Anterior cingulate cortex (tissue), 58 donors: ENCODE measurements at places on chromosomes 2 and 18.

GRCh38 chr2:26671691-26672090, 20.8 kb upstream of the KCNK3 start:
- no peak for DNase-seq

DNA sequence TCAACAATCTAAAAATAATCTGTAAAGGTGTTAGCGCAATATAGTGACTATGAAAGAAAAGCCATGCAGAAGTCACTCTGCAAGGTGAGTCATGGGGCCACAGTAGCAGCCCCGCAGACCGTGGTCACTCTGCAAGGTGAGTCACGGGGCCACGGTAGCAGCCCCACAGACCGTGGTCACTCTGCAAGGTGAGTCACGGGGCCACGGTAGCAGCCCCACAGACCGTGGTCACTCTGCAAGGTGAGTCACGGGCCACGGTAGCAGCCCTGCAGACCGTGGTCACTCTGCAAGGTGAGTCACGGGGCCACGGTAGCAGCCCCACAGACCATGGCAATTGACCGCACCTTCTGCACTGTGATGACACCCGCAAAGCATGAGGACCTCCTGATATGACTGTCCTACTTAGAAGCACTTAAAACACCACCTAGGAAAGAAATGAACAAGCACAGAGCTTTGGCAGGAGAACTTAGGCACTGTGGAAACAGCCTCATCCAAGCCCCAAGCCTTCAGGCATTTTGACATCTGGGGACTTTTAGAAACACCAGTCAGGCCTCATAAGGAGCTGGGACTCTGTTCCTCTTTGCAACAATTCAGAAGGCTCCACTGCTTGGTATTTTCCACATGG, 70.1 kb downstream of the LDLRAD4 start:
- no peak for DNase-seq

GRCh38 chr18:76212960-76213359, 282.1 kb downstream of the ZNF516 start:
- no peak for DNase-seq

GRCh38 chr2:99495115-99495860, 5.5 kb upstream of the REV1 start:
- DNase-seq = no peak

DNA sequence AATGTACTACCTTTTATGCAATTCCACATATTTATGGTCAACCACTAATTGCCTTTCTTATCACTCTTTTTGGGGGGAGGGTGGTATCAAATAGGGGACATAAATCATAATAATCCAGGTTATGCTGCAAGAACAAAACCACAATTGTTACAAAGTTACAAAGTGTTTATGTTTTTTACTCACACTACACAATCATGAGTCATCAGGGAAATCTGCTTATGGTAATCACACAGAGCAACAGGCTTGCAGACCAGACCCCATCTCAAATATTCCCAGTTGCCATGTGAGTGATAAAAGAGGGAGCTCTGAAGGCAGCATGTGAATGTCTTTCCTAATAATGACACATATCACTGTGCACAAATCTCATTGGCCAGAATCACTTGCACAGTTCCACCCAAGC, 304.7 kb upstream of the TMEFF2 start:
- DNase-seq = no peak

DNA sequence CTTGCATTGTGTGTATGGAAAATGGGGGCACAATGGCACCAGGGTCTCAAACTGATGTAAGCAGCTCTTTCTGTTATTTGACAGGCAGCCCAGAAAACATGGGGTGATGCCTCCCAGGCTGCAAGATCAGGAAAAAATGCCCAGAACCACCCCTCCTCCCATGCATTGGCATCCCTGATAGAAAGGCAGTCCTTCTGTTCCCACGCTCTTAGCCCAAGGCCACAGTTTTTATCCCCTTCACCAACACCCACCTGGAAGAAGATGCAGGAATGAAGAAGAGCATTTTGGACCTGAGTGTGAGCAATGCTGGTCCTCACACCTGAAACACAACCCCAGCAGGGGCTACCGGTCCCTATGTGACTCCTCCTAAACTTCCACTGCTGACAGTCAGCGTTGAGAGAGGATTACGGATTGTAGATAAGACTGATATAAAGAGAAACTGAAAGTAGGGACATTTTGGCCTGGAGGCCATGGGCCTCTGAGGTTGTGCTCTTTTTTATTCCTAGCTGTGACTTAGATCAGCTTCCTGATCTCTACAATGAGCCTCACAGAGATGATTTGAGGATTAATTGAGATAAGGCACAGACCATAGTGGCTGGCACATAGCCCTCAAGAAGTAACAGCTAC, 386.0 kb upstream of the ATP5MC3 start:
- no peak for DNase-seq

DNA sequence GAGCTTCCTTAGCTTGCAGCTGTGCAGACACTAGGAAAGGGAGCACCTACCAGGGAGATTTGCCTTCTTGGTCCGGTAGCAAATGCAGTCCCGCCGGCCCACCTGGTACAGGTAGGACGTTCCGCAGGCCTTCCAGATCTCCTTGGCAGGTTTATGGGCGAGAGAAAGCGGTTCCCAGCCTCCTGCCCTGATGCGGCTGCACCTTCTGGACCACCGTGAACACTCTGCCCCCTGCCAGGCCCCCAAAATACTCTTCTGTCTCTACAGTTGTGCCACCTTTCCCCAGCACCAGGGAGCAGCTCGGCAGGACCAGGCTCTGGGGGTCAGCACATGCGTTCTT, 67.4 kb downstream of the HNRNPLL start:
- no peak for DNase-seq

GRCh38 chr2:234142530-234142929, 92.0 kb downstream of the SPP2 start:
- DNase-seq = no peak

GRCh38 chr18:79574938-79575525, 104.6 kb upstream of the CTDP1 start:
- DNase-seq = no peak

DNA sequence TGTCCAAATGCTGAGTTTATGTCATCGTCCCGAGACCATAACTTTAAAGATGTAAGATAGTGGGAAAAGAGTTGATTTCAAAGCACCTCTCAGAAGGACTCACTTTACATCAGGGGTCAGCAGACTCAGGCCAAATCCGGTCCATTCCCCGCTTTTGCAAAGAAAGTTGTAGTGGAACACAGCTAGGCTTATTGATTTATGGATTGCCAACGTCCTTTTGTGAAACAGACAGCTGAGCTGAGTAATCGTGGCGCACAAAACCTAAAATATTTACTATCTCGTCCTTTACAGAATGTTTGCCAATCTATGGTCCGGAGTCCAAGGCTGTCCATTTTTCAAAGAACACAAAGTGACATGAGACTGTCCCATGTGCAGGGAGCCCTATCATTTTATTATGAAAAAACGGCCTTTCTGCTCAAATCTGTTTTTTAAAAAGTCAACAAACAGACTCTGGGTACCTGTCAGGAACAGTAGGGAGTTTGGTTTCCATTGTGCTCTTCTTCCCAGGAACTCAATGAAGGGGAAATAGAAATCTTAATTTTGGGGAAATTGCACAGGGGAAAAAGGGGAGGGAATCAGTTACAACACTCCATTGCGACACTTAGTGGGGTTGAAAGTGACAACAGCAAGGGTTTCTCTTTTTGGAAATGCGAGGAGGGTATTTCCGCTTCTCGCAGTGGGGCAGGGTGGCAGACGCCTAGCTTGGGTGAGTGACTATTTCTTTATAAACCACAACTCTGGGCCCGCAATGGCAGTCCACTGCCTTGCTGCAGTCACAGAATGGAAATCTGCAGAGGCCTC, at the start of gene IL1RN:
Gene IL1RN, plus strand, starts transcription at position 754 of the 801 bp plus-strand sequence. Its CDS starts 27 bp downstream, at position 781.
- DNase-seq = no peak

- DNase-seq = no peak
Measured at GRCh38 chr18:62720048-62720447, 4.7 kb downstream of the PHLPP1 start.

- no peak for DNase-seq
Measured at GRCh38 chr2:240795454-240795853, 24.6 kb downstream of the KIF1A start.

GRCh38 chr18:10420561-10421352, 33.7 kb upstream of the APCDD1 start:
- DNase-seq = no peak

DNA sequence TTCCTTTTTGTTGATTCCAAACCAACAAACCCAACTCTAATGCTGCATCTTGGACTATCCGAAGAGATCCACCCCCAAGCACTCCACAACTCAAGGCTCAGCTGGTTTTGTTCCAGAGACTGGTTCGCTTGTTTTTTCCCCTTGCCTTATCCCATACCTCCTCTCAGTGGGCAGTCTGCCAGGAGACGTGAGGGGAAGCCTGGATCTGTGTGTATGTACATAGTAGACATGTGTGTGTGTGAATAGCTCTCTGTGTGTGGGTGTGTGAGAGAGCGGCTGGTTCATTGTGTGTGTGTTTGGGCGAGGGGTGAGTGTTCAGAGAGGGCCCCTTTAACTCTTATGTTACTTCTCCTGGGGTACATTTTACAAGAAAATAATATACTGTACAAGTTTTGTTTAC, 94.4 kb downstream of the NRP2 start:
- no peak for DNase-seq

DNA sequence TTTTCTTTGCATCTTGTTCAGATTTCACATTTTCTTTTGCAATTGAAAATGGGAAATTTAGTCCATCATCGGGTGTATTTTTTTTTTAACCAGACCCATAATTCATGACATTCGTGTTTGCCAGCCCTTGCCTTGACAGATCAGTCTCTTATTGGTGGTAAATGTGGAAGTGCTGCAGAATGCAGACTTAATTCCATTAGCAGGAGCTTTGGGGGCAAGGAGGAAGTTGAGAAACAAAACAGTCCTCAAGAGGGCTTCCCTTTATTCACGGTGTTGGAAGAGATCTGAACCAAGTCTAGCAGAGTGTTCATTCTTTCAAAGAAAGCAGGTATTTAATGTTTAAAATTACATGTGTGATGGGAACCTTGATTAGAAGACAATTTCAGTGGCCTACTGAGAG, 16.6 kb upstream of the RPE start:
- DNase-seq = no peak

GRCh38 chr2:200966770-200967169, 3.3 kb upstream of the ORC2 start:
- DNase-seq = no peak

- DNase-seq = no peak
Measured at GRCh38 chr2:151380580-151381235, 23.3 kb downstream of the TNFAIP6 start.

- DNase-seq = no peak
Measured at GRCh38 chr2:123695426-123695825, 329.7 kb upstream of the CNTNAP5 start.

DNA sequence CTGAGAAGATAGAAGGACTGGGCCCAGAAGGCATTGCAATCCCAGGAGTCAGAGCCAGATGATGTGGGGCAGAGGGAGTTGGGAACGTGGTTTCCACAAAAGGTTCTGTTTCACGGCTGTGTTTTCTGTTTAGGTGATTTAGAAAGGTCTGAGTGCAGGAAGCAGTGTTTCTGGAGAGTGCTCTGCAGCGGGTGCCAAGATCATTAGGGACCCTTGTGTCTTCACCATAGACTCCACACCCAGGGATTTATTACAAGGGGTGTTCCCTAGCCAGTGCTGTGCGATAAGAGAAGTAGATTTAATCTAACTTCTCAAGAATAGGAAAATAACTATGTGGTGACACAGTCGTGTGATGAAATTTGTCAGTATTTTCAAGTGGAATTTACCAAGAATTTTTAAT, 221.1 kb upstream of the TPO start:
- no peak for DNase-seq

DNA sequence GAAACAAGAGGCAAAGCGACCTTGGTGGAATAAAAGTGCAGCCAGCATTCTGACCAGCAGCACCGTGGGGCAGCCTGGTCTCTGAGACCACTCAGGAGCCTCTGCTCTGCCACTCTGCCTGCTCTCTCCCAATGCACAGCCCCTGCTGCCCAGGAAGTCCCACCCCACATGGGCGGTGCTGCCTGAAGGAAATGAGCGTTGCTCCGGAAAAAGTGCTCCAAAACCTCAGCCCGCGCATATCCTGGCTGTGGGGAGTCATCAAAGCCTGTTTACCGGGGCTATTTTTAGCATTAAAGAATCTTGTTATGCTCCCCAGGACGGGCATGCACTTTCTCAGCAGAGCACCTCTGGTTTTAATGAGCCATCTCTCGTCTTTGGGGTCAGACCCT, 54.5 kb downstream of the EPAS1 start:
- no peak for DNase-seq

DNA sequence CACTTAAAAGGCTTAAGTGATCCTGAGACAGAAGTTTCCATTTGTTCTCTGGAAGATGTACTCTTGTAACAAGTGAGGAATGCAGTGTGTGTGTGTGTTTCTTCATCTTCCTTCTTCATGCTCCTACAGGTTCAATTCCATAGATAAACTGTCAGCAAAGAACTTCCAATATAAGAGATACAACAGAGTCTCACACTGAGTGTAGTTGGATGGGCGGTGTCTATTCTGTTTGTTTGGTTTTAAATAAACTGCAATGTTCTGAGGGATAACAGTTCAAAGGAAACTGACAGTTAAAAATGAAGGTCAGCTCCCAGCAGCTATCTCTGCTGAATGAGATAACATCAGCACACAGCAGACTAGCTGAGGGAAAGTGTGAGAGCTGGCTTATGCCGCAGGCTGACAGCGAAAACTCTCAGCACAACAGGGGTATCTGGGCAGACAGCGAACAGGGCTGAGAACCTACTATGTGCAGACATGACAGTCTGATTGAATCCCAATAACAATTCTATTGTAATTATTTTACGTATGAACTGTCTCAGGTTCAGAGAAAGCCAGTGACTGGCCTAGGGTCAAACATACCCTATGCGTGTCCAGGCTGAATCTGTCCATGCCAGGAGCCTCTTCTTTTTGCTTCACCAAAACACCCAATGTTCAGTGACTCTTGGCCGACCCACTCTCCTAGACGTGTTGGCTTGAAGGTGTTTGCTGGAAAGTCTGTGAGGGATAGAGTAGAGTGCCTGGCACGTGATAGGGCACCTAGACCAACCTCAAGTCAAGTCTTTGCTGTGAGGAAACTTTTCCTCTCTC, 201.9 kb upstream of the TRIB2 start:
- DNase-seq = no peak

DNA sequence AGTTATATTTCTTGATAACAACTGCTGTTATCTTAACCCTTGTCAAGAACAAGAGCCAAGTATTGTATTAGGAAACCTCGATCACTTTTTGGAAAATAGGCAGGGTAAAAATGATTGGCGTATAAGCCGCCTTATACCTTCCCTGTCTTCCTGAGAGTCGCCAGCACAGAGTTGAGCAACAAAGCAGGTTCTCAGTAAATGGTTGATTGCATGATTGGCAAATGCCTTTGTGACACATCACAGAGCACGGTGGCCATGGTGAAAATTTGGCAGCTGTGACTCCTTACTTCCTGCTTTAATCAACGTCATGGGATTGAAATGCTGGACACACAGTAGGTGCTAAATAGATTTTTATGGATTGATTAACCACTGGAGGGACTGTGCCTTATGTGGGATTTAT, 3.9 kb upstream of the KLHL29 start:
- no peak for DNase-seq

- DNase-seq = no peak
Measured at GRCh38 chr18:38750751-38751150, 1185.2 kb upstream of the CELF4 start.

- DNase-seq = no peak
Measured at GRCh38 chr18:61984349-61984748, 91.5 kb upstream of the RNF152 start.
